ENCODE measurements at places on chromosomes 13 and 19.

GRCh38 chr13:113671066-113672001 is 4.3 kb downstream of the GRK1 start:
- DNase-seq = no peak

DNA sequence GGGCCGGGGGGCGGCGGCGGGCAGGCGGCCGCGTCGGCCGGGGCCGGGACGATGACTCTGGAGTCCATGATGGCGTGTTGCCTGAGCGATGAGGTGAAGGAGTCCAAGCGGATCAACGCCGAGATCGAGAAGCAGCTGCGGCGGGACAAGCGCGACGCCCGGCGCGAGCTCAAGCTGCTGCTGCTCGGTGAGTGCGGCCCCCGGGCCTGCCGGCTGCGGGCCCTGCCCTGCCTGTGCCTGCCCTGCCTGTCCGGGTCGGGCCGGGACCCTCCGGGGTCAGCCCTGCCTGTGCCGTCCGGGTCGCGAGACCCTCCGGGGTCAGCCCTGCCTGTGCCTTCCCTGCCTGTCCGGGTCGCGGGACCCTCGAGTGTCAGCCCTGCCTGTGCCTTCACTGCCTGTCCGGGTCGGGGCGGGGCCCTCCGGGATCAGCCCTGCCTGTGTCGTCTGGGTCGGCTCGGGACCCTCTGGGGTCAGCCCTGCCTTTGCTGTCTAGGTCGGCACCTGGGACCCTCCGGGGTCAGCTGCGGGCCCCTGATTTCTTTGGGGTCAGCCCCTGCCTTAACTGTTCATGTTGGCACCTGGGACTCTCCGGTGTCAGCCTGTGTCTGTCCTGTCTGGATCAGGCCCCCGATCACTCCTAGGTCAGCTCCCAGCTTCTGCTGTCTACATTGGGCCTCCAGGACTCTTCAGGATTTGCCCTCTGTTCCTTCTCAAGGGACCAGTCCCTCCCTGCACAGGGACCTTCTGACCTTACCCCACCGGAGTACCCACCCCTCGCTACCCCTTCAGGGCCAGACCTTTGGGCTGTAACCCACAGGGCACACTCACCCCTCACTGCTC is 659 bp downstream of the GNA11 start:
- DNase-seq = no peak

DNA sequence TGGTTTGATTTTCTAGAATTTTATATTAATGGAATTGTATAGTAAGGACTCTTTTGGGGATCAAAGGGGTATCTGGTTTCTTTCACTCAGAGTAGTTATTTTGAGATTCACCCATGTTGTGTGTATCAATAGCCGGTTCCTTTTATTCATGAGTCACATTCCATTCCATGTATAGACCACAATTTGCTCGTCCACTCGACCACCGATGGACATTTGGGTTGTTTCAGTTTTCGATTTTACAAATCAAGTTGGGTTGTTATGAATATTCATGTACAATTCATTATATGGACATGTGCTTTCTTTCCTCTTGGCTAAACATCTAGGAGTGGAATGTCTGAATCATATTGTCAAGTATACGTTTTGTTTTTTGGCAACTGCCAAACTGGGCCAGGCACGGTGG is 9.6 kb upstream of the EMP3 start:
- DNase-seq = no peak

DNA sequence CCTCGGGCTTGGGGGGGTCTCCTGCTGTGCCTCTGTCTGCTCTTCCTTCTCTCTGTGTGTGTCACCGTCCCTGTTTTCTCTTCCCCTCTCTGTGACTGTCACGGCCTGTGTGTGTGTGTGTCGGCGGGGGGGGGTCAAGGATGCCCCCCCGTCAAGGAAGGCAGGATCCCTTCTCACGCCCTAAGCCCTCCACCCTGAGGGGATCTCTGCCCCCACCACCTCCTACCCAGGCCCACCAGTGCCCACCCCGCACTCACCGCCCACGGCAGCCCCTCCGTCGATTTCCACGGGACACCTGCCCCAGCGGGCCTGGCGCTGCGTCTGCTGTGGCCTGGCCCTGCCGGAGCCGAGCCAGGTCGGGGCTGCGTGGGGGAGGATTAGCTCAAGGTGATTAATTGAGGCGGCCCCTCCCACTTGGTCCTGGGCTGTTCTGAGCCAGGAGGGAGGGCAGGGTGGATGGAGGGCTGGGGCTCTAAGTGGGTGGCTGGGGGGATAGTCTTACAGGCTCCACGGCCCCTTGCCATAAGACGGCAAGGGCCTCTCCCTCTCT is at the start of gene RAX2:
Gene RAX2, minus strand, starts transcription at position 323 of the 550 bp plus-strand sequence. CDS start 486 bp downstream, outside the sequence.
- no peak for DNase-seq

GRCh38 chr19:32231020-32231419 is 114.4 kb upstream of the ZNF507 start:
- no peak for DNase-seq

GRCh38 chr19:7542556-7543348 is 7.2 kb downstream of the PNPLA6 start:
- DNase-seq = no peak

DNA sequence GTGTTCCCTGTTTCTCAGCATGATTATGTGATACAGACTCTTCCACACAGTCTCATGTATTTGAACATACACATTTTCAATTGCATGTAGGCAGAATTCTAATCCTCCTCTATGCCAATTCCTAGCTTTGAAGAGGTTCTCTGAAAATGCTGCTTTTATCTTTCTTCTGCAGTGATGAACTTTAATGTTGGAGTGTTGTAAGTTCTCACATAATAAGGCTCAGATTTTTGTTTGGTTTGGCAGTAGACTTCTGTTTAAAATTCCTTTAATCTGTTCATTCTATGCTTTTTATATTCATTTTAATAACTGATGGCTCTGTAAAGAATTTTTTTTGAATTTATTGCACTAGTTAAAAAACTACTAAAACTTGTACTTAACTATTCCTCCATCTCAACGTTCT is 225.8 kb downstream of the GGACT start:
- DNase-seq = no peak

Measured in HTR-8/SVneo (cell line).